Tibial nerve (tissue), 4 donors: ENCODE measurements at places on chromosomes 2 and 18.

- H3K27ac ChIP-seq, result no peak overlapping the region
- peaks cover 4% of the 10 kb centered on the region for H3K4me1 ChIP-seq
- DNase-seq, result no peak
- no peaks in the 10 kb centered on the region for H3K27me3 ChIP-seq
- H3K36me3 ChIP-seq, result no peaks in the 10 kb centered on the region
These were observed 409.2 kb upstream of the MYT1L start for GRCh38 chr2:2740238-2740775.

DNA sequence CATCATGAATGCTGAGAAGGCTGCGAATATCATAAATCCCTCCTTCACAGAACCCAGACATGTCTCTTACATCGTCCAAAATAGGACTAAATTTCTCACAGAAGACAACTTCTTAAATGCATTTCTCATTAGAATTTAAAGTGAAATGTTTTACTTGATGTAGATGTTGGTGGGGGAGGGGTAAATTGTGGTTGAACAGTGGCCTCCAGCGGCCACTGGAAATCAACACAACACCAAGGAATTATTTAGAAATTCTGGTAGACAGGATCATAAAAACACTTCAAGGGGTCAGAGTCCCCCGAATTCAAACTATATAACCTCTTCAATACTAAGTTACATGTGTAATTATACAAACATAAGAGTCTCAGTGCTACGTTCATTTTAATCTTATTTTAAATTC is 135.9 kb downstream of the ABCA12 start:
- H3K36me3 ChIP-seq, result no peaks in the 10 kb centered on the region
- no peak overlapping the region for H3K27ac ChIP-seq
- no peak overlapping the region for H3K4me3 ChIP-seq
- no peaks in the 10 kb centered on the region for H3K27me3 ChIP-seq
- H3K4me1 ChIP-seq, result no peaks in the 10 kb centered on the region
- no peak for DNase-seq

DNA sequence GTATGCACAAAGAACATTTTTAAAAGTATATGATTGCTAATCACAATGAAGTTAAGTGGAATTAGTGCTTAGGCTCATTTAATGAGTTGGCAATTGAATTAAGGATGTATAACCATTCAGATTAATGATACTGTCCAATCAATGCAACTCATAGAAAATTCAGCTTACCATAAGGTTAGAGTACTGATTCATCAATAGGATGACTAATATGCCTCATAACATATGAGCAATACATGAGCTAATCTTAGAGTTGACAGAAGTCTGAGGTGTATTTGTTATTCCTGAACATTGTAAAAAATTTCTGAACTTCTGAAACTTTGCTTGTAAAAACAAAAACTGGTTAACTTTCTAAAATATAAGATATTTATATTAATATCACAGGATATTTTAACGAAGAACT is 118.3 kb upstream of the NETO1 start:
- DNase-seq, result no peak
- H3K4me3 ChIP-seq, result no peak overlapping the region
- H3K4me1 ChIP-seq, result no peaks in the 10 kb centered on the region
- no peak overlapping the region for H3K27ac ChIP-seq
- no peaks in the 10 kb centered on the region for H3K36me3 ChIP-seq

DNA sequence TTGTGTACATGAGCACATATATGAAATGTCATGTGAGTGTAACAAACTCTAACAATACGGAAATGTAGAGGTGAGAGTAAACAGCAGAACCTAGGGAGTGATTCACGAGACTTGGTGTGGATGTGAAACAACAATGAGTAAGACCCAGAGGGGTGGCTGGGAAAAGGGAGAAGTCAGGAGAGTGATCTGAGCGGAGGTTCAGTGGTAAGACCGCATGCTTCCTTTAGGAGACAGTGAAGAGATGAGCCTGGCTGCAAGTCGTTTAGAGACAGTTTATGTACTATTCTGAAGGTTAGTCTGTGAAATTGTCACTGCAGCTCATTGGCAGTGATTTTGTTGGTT is 150.6 kb downstream of the PRPF40A start:
- no peaks in the 10 kb centered on the region for H3K27me3 ChIP-seq
- H3K36me3 ChIP-seq, result no peaks in the 10 kb centered on the region
- no peak overlapping the region for H3K4me3 ChIP-seq
- peaks cover 18% of the 10 kb centered on the region for H3K4me1 ChIP-seq
- no peak overlapping the region for H3K27ac ChIP-seq
- no peak for DNase-seq

DNA sequence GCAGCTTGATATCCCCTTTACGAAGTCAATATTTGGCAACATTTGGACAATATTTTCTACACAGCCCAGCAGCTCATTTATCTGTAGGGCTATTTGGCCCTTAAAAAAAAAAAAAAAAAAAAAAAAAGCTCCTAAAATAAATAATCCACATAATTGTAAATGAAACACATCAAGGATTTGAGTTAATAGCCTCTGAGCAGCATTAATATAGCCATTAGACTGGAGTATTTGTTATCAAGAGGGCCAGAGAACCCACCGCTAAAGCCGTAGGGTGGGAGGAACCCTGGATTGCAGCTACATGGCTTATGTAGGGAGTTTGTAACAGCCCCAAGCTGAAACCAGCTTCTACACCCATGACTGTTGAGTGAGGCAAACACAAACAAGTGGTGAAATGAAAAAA is 84.5 kb downstream of the RNF152 start:
- H3K4me3 ChIP-seq, result no peak overlapping the region
- H3K27me3 ChIP-seq, result no peaks in the 10 kb centered on the region
- DNase-seq, result no peak
- H3K36me3 ChIP-seq, result no peaks in the 10 kb centered on the region
- no peaks in the 10 kb centered on the region for H3K4me1 ChIP-seq
- H3K27ac ChIP-seq, result no peak overlapping the region

- H3K27ac ChIP-seq, result no peak overlapping the region
- no peaks in the 10 kb centered on the region for H3K36me3 ChIP-seq
- no peaks in the 10 kb centered on the region for H3K27me3 ChIP-seq
- H3K4me1 ChIP-seq, result peaks cover 16% of the 10 kb centered on the region
- H3K4me3 ChIP-seq, result no peak overlapping the region
These were observed 95.4 kb downstream of the MTA3 start for GRCh38 chr2:42663828-42664227.

- H3K36me3 ChIP-seq, result no peaks in the 10 kb centered on the region
- H3K27ac ChIP-seq, result no peak overlapping the region
- no peak for DNase-seq
- H3K27me3 ChIP-seq, result no peaks in the 10 kb centered on the region
- H3K4me1 ChIP-seq, result no peaks in the 10 kb centered on the region
- no peak overlapping the region for H3K4me3 ChIP-seq
These were observed 73.8 kb upstream of the KLHL29 start for GRCh38 chr2:23311186-23311585.

- H3K27me3 ChIP-seq, result no peaks in the 10 kb centered on the region
- peaks cover 4% of the 10 kb centered on the region for H3K4me1 ChIP-seq
These were observed 53.1 kb downstream of the VIL1 start for GRCh38 chr2:218471982-218472381.

DNA sequence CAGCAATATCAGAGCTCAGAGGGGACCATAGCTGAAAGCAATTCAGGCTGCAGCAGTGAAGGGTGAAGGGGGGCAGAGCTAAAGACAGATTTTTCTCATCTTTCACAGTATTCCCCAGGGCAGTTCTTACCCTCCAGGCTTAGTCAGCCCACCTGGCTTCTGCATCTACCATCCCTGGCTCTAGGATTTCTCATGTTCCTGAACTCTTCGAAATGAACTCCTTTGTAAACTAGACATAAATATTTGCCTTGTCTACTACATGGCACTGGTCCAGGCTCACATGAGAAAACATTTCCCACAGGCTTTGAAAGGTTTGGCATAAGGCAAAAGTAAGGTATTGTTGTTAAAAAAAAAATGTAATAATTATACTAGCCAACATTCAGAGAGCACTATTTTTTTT is 23.6 kb upstream of the NEB start:
- no peak overlapping the region for H3K4me3 ChIP-seq
- peaks cover 3% of the 10 kb centered on the region for H3K36me3 ChIP-seq
- no peak overlapping the region for H3K27ac ChIP-seq
- H3K27me3 ChIP-seq, result no peaks in the 10 kb centered on the region
- no peaks in the 10 kb centered on the region for H3K4me1 ChIP-seq
- DNase-seq, result no peak

DNA sequence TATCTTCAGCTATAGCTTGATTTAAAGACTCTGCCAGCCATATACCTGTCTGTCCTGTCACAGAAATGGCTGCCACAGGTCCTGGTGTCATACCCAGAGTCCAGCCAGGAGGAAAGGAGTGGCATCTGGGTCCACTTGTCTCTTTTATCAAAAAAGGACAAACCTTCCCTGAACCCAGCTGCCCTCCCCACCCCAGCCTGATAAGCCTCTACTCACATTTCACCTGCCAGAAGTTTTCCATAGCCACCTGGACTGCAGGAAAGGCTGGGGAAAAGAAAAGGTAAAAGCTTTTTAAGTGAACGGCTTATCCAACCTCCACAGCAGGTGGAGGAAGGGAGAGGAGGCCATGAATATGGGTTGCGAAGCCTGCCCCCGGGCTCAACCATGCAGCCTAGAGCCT is 32.8 kb downstream of the TMEM163 start:
- no peaks in the 10 kb centered on the region for H3K27me3 ChIP-seq
- no peaks in the 10 kb centered on the region for H3K4me1 ChIP-seq
- H3K4me3 ChIP-seq, result no peak overlapping the region

DNA sequence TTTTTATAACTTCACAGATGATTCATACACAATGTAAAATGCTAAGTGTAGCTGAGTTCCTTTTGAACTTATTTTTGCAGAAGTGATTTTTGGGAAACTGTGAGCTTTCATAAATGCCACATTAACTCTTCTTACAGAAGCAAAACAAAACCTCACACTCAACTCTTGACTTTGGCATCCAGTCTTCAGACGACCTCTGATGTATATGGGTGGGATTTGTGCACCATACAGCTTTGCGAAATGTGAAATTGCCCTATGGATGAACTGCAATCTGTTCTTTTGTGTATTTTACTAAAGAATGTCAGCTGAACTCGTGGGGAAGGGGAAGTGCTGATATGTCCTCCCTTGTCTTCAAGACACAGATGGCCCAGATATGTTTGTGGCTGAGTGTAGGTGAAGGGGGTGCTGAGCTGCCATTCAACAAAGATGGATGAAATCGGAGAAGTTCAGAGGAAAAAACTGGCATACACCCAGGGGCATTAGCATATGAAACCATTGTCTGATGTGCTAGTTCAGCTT is 218.3 kb downstream of the PTGR3 start:
- no peaks in the 10 kb centered on the region for H3K27me3 ChIP-seq
- peaks cover 5% of the 10 kb centered on the region for H3K4me1 ChIP-seq
- H3K36me3 ChIP-seq, result no peaks in the 10 kb centered on the region
- no peak overlapping the region for H3K4me3 ChIP-seq

- H3K4me1 ChIP-seq, result no peaks in the 10 kb centered on the region
- no peaks in the 10 kb centered on the region for H3K27me3 ChIP-seq
- no peak overlapping the region for H3K4me3 ChIP-seq
- H3K27ac ChIP-seq, result no peak overlapping the region
These were observed 62.4 kb upstream of the LTBP1 start for GRCh38 chr2:32884346-32884745.

DNA sequence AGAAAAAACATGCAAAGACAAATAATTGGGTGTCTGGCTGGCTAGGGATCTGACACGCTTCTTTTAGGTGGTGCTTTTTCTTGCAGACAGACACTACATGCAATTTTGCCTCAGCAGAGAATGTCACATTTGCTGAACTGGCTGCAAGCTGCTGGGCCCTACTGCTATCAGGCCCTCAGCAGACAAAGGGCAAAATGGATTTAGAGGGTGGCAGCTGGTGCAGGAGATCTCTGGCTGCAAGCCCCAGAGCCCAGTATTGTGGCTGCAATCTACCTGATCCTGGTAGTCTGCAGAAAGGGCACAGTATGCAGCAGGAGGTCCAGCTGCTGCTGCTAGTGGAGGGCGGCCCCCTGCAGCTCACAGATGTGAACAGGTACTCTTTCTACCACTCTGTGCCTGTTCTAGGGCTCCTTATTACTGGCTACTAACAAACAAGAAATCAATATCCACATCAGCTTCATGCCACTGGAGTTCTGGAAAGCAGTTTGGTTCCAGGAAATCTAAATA is 796.7 kb upstream of the CELF4 start:
- DNase-seq, result no peak
- H3K36me3 ChIP-seq, result no peaks in the 10 kb centered on the region
- no peak overlapping the region for H3K4me3 ChIP-seq
- H3K27me3 ChIP-seq, result no peaks in the 10 kb centered on the region
- no peaks in the 10 kb centered on the region for H3K4me1 ChIP-seq

- DNase-seq, result no peak
- no peaks in the 10 kb centered on the region for H3K27me3 ChIP-seq
- peaks cover 18% of the 10 kb centered on the region for H3K4me1 ChIP-seq
- no peaks in the 10 kb centered on the region for H3K36me3 ChIP-seq
These were observed 61.4 kb upstream of the ACSL3 start for GRCh38 chr2:222799262-222799918.

DNA sequence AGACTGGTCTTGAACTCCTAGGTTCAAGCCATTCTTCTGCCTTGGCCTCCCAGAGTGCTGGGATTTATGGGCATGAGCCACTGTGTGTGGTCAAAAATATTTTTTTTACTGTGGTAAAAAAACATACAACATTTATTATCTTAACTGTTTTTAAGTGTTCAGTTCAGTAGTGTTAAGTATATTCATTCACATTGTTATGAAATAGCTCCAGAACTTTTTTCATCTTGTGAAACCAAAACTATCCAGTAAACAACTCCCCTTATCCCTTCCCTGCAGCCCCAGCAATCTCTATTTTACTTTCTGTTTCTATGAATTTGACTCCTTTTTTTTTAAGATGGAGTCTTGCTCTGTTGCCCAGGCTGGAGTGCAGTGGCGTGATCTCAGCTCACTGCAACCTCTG is 9.3 kb downstream of the RMC1 start:
- H3K4me3 ChIP-seq, result no peak overlapping the region
- no peaks in the 10 kb centered on the region for H3K27me3 ChIP-seq
- H3K27ac ChIP-seq, result no peak overlapping the region
- no peaks in the 10 kb centered on the region for H3K4me1 ChIP-seq

- H3K4me1 ChIP-seq, result peaks cover 6% of the 10 kb centered on the region
- no peak for DNase-seq
- no peaks in the 10 kb centered on the region for H3K36me3 ChIP-seq
These were observed 75.5 kb downstream of the ANTXR1 start for GRCh38 chr2:69088466-69088865.

GRCh38 chr18:73962256-73962655 is 185.4 kb downstream of the FBXO15 start:
- H3K4me1 ChIP-seq, result no peaks in the 10 kb centered on the region
- H3K27me3 ChIP-seq, result no peaks in the 10 kb centered on the region
- H3K4me3 ChIP-seq, result no peak overlapping the region
- H3K27ac ChIP-seq, result no peak overlapping the region
- no peak for DNase-seq

- H3K27ac ChIP-seq, result no peak overlapping the region
- DNase-seq, result no peak
- H3K36me3 ChIP-seq, result no peaks in the 10 kb centered on the region
- no peak overlapping the region for H3K4me3 ChIP-seq
- H3K4me1 ChIP-seq, result peaks cover 5% of the 10 kb centered on the region
These were observed 5.7 kb upstream of the TET3 start for GRCh38 chr2:73979021-73979420.

DNA sequence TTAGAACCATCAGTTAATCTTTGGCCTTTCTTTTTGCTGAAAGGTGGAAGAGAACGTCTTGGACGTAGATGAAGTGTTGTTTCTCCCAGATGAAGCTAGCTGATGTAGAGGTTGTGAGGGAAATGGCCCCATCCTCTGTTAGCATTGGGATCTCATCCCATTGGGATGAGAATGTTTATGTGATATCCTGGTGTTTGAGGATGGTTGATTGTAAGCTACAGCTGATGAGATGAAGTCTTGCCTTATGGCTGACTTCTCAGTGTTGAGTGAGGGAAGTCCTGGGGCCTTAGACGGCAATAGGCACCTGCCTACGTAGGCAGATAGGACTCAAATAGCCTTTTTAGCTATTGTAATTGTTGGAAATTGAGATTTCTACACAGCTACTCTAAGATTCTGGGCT is 211.3 kb downstream of the MYCN start:
- no peak for DNase-seq
- H3K27me3 ChIP-seq, result no peaks in the 10 kb centered on the region
- H3K27ac ChIP-seq, result no peak overlapping the region
